ENCODE measurements at places on chromosomes 5 and 9.

GRCh38 chr5:172097356-172097755, 90.7 kb downstream of the STK10 start:
- no peak for DNase-seq

- peak; percentile 6 for DNase-seq
Observed at GRCh38 chr5:62969409-62970120, 390.9 kb downstream of the LRRC70 start.

- DNase-seq = peak; percentile 68
Observed at GRCh38 chr9:103397868-103398600, 402.9 kb downstream of the CYLC2 start.

DNA sequence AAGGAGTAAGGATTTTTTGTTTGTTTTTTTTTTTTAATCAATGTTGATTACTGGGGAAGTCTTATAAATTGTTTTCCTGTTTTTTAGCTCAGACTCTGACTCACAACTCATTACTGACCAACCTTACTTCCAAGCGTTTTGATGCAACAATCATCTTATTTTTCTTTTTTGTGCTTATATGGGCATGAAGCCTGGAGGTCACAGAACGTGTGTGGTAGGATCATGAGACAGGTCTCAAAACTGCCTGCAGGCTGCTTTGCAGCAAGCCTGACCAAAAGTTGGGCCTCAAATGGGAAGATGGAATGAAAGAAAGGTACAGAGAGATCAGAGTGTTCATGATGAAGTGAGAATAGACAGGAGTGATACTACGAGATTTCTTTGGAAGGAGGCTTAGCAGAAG, 38.5 kb downstream of the SNCAIP start:
- DNase-seq = no peak

- no peak for DNase-seq
Observed at GRCh38 chr9:98549401-98549800, 159.3 kb downstream of the GABBR2 start.

GRCh38 chr9:136750526-136750925, 2.2 kb upstream of the LCN6 start:
- DNase-seq = no peak

GRCh38 chr5:109455598-109456096, 45.9 kb upstream of the PJA2 start:
- DNase-seq = peak; percentile 100

- no peak for DNase-seq
Observed at GRCh38 chr5:57517250-57517649, 34.6 kb upstream of the ACTBL2 start.

GRCh38 chr5:149358294-149358651, 427 bp downstream of the PCYOX1L start:
- DNase-seq = no peak

GRCh38 chr9:124254261-124254682, 3.5 kb upstream of the NEK6 start:
- DNase-seq = no peak

DNA sequence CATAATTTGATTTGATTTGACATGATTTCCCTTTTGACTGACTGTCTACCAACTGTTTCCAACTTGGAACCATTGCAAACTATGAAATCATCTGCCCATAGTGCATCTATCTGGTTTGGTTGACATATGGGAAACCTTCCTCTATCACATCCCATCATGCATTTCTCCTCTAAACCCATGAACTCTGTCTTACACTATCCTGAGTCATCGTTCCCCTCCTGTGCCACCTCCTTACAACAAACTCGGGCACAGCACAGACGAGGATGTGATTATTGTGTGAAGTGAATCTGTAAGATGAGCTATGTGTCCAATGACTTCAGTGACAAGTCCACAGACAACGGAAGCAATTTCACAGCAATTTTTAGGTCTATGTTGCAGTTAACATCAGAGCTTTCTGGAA, 126.1 kb downstream of the NPR3 start:
- DNase-seq = no peak

DNA sequence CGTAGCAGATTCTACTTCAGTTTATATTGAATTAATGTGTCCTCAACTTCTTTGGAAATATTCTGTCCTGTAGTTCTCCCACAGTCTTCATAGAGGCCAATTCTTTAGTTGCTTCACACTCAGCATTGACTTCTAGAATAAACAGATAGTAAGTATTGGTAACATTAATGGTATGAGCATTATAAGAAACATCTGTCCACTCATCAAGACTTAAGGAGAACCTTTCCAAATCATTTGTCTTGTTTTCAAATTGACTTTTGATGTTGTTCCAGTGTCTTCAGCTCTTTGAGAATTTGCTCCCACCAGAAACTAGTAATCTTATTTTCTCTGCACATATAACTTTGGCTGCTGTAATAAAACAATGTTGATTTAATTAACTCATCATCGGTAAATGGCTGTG, 18.3 kb downstream of the RANBP17 start:
- DNase-seq = no peak

GRCh38 chr5:156706631-156707030, 143.5 kb upstream of the PPP1R2B start:
- DNase-seq = no peak

DNA sequence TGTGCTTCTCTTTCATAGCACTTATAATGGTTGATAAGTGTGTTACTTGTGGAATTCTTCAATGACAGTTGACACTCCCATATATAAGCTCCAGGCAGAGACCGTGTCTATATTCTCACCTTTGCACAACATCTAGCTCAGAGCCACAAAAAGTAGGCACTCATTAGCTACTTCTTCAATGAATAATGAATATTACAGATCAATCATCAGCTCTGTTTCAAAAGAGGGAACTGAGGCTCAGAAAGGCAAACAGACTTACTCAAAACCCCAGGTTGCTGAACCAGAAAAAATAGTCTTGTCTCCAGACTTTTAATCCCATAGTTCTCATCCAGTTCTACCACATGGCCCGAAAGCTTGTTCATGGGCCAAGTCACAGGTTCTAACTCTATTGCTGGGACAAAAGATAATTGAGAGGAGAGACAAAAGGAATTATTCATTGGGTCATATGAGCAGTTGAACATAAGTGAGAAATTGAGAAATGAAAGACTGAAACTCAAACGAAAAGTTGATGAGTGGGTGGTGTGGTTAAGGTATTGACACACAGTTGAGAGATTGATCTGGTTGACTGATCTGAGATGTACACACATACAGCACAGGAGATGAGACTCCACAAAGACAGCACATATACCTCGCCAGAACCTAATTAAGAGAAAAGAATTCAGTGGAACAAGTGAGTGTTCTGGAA, 381.6 kb downstream of the EFNA5 start:
- no peak for DNase-seq

DNA sequence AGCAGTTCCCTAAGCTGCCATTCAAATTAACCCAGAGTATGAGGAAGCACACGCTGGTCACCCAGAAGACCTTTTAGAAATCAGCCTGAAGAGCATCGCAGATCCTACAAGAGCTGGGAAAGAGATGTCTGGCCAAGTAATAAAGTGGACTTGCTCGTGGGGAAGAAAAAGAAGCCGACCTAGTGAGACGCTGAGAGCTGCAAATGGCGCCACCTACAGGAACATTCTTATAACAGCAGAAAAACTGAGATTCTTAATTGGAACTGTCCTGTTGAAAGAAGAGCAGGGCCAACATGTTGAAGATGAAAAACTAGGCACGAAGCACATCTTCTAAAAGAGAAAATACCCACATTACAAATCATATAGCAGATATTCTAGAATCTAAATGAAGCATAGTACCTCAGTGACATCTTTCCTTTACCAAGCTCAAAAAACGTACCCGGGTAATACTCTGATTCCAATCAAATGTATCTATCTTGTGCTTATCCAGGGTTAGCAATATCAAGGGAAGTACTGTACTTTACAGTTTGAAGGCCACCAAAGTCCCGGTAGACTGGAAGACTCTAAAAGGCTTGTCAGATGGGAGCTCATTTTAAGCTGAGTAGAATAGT, 3.9 kb upstream of the GNAQ start:
- peak; percentile 79 for DNase-seq

DNA sequence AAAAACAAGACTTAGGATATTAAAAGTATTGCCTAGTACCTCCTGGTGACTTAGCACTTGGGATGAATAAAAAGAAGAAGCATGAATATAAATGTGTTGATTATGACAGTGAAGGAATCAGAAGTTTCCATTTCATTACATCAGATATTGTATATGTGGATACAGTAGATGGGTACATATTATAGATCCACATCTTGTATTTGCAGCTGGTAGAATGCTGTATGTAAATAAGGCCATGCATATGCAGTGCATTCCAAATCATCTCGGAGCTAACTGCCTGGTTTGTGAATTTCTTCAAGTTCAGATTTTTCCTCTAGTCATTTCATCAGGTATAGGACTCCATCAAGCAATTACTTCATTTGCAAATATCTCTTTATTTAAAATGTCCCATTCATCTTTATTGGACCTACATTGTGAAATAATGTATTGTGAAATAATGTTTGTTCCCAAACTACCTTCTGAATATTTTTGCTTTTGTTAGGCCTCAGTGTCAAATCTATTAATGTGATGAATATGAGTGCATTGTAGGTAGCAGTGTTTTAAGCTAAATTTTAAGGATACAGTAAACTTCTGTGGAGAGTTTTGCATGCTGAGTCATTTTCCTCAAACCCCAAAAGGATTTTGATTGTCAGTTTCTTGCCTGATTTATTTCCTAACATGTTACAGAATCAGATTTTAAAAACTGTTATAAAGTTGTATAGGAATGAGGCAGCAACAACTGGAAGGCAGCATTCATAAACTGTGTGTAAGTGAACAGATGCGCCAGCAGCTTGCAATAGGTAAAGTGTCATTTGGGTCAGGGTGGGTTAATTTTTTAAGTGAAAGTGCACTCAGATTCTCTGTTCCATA, 370.8 kb upstream of the RIOK2 start:
- DNase-seq = no peak

DNA sequence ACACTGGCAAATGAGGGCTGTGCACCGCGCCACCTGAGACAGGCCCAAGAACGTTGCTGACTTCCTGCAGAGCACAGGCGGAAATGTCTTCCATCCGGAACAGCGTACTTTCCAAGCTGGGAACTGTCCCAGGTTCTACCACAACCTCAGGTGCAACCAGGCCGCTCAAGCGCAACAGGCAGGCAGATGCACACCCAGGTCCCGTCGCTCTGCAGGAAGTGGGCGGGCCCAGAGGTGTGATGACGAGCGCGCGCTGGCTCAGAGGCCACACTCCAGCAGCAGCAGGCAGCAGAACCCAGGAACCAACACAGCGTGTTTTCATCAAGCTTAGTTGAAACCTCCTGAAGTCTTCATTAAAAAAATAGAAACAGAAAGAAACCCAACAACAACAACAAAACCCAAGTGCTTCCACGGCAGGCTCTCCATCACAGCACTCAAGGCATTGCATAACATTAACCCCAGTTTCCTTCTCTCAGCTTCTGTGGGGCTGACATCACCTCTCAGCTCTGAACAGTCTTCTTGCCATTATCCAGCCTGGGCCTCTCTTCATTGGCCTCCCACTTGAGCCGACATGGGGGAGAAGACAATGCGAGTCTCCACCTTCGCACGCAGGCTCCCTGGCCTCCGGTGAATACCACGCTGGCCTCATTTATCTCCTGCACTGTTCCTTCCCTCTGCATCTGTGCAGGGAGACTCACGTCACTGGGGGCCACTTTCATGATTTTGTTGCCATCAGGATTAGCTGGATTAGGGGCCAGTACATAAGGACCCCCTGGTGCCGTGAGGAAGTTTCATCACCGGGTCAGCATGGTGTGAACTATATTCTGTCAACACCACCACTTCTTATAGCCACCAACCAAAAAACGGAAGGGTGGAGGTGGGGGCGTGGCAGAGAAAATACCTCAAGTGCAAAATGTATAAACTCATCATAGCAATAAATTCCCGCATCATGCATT, 22.1 kb downstream of the PTCH1 start:
- DNase-seq = peak; percentile 59

- DNase-seq = no peak
Observed at GRCh38 chr5:124007675-124008398, 495.9 kb downstream of the CSNK1G3 start.

All from kidney glomerular epithelial cell (primary cell).